ENCODE measurements at places on chromosomes 6 and 20.

GRCh38 chr20:14612391-14612790, 275.0 kb upstream of the FLRT3 start:
- no peak for DNase-seq

- DNase-seq = no peak
These were observed 126.6 kb downstream of the TIAM2 start for GRCh38 chr6:155121699-155122098.

DNA sequence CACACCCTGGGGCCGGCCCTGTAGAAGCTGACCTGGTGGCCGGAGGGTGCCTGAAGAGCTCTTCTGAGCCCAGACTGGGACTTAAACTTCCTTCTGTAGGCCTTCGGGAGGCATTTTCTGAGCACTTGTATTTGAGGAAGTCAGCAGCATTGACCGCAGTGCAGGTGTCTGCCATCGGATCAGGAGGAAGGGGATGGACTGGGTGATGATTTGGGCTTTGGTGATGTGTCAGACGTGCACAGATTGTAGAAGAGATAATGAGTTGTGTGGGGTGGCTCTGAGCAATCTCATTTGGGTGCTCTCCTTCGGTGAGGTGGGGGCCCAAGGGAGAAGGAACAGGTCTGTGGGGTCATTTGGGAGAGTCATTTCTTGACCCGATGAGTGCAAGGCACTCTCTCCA, 150.9 kb downstream of the ARID1B start:
- DNase-seq = no peak

- peak; percentile 23 for DNase-seq
These were observed 26.5 kb downstream of the BCKDHB start for GRCh38 chr6:80133020-80133419.

DNA sequence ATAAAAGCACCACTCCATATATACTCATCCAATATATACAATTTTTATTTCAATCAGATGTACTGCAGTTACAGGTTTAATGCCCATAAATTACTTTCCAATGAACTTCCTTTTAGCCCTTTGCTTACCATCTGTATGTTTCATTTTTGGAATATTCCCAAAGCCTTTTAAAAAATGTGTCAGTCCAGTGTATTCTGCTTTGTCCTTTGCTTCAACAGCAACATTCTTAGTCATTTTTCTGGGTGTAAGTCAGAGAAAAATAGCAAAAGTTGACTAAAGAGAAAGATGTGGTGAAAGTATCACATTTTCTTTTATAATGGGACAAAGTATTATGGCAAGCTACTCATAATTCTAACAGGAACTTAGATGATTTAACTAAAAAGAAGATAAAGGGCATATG, 15.2 kb downstream of the DSE start:
- no peak for DNase-seq

- DNase-seq = no peak
These were observed 86.3 kb upstream of the CARMIL1 start for GRCh38 chr6:25192590-25193459.

DNA sequence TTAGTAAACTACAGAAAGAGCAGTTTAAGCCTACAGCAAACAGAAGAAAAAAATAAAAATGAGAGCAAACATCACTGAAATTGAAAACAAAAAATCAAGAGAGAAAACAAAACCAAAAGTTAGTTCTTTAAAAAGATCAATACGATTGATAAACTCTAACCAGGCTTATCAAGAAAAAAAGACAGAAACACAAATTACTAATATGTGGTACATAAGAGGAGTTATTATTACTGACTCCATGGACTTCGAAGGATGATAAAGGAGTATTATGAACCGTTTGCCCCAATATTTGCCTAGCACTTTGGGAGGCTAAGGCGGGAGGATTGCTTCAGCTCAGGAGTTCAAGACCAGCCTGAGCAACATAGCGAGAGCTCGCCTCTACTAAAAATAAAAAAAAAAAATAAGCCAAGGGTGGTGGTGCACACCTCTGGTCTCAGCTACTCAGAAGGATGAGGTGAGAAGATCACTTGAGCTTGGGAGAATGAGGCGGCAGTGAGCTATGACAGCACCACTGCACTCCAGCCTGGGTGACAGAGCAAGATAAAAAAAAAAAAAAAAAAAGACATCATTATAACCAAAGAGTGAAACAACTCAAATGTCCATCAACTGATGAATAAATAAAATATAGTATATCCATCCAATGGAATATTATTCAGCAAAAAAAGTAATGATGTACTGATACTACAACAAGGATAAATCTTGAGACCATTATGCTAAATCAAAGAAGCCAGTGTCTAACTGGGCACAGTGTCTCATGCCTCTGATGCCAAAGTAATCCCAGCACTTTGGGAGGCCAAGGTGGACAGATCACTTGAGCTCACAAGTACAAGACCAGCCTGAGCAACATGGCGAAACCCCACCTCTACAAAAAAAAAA, 12.9 kb downstream of the TRPC4AP start:
- no peak for DNase-seq

DNA sequence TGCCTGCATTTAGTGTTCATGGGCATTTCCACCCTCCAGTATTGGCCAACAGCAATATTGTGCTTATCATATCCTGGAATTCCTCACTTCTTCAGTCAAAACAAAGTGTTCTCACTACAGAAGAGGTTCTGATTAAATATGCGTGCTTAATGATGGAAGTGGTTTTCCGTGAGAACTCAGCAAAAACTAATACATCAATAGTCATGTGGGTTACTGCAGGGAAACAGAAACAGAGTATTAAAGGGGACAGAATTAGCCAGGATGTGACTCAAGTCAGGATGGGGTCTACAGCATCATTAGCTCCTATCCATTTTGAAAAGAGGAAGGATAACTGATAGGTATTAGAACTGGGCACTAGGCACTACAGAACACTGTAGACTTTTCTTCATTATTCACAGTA, 384.6 kb downstream of the CDKAL1 start:
- no peak for DNase-seq

DNA sequence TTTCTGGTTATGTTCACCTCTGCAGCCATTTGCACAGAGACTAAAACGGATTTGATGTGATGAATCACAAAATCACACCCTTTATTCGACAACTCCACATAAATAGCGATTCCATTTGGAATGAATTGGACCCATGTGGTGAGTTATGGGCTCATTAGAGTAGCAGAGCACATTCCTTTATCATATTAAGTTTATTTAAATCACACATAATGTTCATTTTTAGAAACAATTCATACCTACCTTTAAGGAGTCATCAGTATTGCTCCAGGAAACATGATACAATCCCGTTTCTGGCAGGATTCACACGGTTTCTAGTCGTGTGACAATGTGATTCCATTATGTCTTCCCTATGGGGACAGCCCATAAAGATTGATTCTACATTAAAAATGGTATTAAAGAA, 303.5 kb downstream of the CDH4 start:
- no peak for DNase-seq

DNA sequence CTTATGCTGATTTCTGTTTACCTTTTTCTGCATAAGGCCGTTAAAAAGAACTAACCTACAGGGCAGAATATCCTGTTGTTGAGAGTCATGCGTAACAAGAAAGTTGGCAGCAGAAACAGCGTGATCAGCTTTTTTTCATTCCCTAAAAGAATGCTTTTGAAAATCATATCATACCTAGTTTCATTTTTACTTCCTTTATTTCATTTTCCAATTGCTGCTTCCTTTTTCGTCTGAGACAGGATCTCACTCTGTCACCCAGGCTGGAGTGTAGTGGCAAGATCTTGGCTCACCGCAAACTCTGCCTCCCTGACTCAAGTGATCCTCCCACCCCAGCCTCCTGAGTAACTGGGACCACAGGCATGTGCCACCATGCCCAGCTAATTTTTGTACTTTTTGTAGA, 4.1 kb downstream of the CALHM6 start:
- DNase-seq = no peak

DNA sequence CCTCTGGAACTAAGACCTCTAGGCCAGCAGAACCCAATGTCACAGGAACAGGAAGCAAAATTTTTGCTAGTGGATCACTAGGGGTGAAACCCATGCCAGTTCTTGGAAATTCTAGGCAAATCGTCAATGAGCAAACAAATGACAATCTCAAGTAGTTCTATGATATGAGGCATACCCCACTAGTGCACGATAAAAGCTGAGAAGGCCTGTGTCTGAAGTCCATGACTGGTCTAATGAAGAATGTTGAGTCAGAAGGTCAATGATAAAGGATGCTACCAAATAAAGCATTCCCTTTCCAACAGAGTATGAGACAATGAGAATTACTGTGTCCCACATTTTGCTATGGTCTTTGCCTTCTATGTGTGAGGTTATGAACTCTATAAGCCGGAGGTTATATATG, 149.4 kb upstream of the NOX3 start:
- no peak for DNase-seq

DNA sequence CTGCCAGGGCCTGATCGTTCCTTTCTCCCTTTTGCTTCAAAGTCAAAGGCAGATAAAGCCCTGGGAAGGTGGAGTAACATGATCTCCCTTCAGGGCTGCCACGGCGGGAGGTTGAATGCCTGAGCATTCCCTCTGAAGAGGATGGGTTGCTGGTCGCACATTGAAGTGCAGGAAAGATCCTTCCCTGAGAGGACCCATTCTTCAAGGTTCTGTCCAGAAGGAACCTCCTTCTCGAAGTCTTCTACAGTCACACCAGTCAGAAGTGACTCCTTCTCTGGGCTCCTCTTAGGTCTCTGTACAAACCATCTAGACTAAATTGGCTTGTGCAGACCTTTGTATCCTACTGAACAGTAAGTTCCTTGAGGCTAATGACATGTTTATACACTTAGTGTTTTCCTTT, 192.6 kb upstream of the VGLL2 start:
- no peak for DNase-seq

DNA sequence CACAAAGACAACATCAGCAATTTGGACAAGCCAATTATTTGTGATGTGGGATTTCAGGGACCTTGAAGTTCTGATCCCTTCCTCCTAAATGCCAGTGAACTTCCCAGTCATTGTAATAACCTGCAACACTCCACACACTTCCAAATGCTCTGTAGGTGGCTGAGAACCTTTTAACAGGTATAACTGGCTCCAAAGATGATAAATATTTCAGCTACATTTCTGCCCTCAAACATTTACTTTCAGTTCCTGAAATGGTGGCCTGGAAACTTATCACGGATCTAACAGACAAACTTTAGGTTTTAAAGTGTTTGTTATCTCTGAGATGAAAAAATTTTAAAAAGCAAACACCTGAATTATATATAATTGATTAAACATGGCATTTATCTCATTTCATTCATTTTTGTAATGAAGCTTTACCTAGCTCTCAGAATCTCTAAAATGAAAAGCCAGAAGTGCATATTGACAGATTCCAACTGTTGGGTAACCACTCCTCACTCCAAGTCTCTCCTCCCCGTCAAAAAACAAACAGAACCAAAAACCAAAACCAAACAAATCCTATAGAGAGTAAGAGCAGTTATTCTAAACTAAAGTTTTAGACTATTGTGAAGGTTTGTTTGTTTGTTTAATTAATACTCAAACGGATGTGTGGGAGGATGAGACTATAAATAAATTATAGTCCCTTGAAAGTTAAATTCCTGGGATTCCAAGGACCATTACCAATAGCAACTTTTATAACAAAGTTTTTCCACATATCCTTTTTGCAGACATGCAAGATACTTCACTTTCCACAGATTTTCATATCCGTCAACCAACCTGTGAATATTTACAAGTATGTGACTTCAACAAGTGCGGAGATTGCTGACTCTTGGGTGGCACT, 12.4 kb upstream of the KIAA0408 start:
- no peak for DNase-seq

GRCh38 chr6:24188578-24189080, 62.6 kb downstream of the NRSN1 start:
- no peak for DNase-seq

GRCh38 chr6:36733300-36733699, 35.7 kb downstream of the RAB44 start:
- DNase-seq = no peak

GRCh38 chr6:112065426-112065986, 11.6 kb downstream of the CCN6 start:
- DNase-seq = no peak

GRCh38 chr6:152463164-152463563, 174.0 kb downstream of the SYNE1 start:
- DNase-seq = no peak

DNA sequence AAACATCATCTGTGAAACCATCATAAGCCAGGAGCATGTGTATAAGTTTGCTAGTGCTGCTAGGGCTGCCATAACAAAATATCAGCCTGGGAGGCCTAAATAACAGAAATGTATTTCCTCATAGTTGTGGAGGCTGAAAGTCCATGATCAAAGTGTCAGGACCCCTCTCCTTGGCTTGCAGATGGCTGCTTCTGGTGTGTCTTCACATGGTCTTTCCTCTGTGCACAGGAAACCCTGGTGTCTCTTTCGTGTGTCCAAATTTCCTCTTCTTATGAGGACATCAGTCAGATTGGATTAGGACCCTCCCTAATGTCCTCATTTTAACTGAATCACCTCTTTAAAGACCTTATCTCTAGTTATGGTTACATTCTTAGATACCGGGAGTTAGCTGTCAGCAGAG, 6.2 kb upstream of the CITED2 start:
- DNase-seq = no peak

GRCh38 chr6:5286780-5287179, 25.5 kb downstream of the FARS2 start:
- no peak for DNase-seq

DNA sequence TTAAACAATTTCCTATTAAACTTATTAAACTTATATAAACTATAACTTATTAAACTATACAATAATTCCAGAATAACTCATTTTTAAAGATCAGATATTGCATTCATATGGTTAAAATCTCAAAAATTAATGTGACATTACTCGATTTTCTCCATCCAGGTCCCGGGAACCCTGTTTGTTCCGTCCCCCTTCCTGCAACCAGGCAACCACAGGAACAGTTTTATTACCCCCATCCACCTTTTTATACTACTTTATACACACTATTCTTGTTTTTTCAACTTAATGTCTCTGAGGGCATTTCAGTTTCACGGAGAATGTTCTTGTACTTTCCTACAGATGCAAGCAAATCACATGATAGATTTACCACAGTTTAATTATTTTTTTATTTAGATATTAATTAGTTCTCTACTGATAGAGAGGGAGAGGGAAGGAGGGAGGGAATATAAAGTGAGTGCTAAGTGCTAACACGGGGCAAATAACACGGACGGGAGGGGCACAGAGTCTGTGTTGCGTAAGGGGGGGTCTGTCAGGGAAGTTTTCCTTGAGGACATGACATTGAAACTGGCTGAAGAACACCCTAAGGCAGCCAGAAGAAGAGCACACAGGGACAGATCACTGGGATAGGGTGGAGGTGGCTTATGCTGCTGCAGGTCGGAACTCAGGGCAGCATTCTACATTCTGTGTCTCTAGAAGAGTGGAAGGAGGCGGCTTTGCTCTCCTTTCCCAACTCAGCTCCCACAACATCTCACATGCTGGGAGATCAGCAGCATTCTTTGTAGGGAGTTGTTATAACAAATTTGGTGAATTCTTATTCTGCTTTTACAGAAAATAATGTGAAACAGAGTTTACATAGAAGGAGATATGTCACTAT, 225.2 kb downstream of the FOXC1 start:
- no peak for DNase-seq

All from stimulated activated naive CD4-positive, alpha-beta T cell (primary cell).